ENCODE measurements at places on chromosomes 11 and 22.

- DNase-seq, result no peak
These were observed 12.0 kb downstream of the IL18BP start for GRCh38 chr11:72010529-72011233.

GRCh38 chr11:132119573-132119972, 749.2 kb downstream of the NTM start:
- no peak for DNase-seq

DNA sequence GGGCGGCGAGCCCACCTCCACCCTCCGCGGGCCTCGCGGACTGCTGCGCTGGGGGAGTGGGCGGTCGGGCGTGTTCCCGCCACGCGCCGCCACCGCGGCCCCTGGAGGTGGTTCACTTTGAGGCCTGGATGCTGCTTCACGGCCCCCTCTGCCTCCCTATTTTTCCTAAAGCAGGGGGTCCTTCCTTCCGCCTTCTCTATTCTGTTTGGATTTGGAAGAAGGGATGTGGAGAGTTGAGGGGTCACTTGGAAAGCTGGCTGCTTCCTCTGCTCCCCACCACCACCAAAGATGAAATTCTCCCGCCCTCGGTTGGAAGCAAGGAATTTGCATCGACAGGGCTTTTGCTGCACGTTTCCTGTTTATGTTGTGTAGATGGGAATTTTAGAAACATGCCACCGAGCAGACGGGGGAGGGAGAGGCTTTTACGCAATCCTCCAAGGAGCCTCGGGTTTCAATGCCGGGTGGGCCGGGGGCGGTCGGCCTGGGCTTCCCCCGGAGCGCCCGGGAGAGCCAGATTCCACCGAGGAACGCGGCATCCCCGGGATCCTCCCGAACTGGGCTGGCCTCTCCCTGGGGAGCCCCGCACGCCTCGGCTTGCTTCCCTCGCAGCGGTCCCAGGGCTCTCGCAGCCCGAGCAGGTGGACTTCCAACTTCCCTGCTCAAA, 403 bp upstream of the SBF2 start:
- no peak for DNase-seq

- no peak for DNase-seq
These were observed 96.3 kb downstream of the AMBRA1 start for GRCh38 chr11:46497498-46497897.

DNA sequence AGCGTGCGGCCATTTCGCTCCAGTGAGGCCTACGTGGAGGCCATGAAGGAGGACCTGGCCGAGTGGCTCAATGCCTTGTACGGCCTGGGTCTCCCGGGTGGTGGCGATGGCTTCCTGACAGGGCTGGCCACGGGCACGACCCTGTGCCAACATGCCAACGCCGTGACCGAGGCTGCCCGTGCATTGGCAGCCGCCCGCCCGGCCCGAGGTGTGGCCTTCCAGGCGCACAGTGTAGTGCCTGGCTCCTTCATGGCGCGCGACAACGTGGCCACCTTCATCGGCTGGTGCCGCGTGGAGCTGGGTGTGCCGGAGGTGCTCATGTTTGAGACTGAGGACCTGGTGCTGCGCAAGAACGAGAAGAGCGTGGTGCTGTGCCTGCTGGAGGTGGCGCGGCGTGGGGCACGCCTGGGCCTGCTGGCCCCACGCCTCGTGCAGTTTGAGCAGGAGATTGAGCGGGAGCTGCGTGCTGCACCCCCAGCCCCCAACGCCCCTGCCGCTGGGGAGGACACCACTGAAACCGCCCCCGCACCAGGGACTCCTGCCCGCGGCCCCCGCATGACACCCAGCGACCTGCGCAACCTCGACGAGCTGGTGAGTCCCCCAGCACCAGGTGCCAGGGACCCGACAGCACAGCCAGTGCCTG, 1.8 kb downstream of the GAS2L1 start:
- DNase-seq, result no peak

- no peak for DNase-seq
These were observed 592.5 kb downstream of the INSC start for GRCh38 chr11:15707194-15707593.

DNA sequence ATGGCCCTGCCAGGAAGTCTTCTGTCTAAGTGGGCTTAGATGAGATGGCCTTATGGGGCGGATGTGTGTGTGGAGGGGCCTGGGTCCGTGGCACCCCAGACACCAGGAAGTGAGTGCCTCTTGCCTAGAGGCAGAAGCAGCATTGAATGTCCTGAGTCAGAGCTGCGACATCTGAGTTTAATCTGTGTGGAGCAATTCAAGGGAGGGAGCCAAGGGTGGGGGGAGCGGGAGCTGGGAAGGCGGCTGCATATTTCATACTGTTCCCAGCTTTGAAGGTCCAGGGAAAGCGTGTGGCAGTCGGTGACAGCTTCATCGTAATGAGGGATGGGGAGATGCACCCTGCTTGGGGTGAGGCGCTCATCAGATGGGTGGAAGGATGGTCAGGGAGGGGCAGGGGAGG, 73.5 kb upstream of the THY1 start:
- no peak for DNase-seq

DNA sequence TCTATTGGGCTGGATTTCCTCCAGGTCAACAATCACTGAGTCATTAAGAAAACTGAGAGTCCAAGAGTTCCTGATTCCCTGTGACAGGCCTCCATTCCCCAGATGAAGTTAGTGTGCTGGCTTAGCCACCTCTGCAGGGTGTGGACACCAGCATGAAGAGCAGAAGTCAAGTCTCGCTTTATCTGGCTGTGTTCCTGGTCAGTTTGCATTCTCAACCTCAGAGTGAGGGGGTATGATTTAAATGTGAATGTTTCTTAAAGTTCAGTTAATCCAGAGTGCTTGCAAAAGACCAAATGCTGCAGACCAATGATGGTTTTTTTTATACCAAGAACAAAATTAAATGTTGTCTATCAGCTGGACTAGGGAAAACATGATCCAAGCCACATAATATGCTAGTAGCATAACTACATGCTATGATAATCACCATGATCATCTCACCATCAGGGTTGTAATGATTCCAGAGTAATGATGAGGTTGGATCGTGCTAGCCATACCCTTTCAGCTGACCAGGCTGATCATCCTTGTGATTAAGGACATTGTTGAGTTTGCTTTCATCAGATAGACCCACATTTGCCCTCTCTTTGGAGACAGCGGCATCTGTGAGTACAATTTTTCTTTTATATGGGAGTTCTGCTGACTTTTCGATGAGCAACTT, 145.8 kb upstream of the ARHGAP20 start:
- DNase-seq, result no peak

DNA sequence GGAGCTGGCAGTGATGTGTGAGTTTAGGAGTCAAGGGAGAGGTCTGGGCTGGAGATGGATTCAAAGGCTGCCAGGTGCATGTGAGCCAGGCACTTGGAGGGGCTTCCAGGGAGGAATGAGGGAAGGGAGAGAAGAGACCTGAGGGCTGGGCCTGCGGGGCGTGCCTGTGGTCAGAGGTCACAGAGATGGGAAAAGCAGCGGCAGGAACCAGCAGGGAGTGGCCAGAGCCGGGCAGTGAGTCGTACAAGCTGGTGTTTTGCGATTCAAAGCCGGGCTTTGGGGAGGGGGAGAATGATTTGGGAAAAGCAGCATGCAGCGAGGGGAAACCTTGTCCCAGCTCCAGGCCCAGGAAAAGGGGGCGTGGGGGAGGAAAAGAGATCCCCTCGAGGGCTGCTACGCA, 96.9 kb upstream of the RTL6 start:
- no peak for DNase-seq

- DNase-seq, result no peak
These were observed 13.5 kb downstream of the RHBDD3 start for GRCh38 chr22:29254286-29254660.

- no peak for DNase-seq
These were observed 227.7 kb upstream of the B3GAT1 start for GRCh38 chr11:134639586-134640330.

DNA sequence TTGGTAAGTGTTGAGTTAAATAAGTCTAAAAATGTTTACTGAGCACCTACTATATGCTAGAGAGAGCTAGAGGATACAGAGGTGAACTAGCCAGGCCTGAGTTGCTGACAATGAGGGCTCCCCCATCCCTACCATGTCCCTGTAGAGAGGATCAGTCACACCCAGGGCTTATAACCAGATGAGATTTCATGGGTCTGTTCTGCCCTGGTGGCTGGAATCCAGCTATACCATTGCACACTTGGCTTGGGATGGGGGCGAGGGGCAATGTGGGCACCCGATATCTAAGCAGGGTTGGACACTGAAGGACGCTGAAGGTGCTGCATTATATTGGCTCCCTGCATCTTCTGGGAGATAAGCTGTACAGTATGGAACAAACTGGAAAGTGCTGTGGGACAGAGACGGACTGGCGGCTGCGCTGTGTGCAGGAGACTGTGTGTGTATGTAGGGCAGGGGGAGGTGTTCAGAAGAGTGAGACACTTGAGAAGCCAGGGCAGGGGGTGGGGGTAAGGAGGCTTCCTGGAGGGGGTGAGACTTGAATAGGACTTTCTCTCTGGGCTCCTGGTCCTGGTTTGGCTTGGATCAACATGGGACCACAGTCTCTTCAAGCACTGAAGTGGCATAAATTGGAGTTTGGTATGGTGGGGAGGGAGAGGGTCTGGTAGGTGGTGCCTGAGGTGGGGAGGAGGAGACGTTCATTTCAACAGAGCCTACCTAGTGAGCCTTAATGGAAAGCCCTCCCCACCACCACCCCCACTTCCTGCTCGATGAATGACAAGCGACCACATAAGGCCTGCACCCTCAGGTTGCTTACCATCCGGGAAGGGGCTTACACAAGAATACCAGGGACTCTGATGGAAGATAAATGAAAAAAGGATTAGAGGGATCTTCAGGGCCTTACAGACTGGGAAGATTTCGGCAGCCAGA, 1.8 kb downstream of the CD82 start:
- DNase-seq, result no peak

- DNase-seq, result no peak
These were observed 27.8 kb upstream of the FADD start for GRCh38 chr11:70175236-70175698.

DNA sequence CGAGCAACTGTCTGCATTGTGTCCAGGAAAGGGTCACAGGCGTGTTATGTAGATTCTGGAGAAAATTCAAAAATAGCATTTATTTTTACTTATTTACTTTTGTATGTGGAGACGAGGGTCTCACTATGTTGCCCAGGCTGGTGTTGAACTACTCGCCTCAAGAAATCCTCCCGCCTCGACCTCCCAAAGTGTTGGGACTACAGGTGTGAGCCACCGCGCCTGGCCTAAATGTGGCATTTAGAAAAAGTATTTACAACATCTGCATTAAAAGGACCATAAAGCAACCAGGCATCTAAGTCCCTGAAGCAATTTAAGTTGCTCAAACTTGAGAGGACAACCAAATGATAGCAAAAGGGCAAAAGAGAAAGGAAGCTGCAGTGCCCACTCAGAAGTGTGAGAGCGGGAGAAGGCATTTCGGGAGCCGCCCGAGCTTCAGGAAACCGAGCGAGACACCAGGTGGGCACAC, 595 bp downstream of the TRIM66 start:
- DNase-seq, result no peak

GRCh38 chr22:49712195-49712791, 115.4 kb downstream of the BRD1 start:
- DNase-seq, result no peak

DNA sequence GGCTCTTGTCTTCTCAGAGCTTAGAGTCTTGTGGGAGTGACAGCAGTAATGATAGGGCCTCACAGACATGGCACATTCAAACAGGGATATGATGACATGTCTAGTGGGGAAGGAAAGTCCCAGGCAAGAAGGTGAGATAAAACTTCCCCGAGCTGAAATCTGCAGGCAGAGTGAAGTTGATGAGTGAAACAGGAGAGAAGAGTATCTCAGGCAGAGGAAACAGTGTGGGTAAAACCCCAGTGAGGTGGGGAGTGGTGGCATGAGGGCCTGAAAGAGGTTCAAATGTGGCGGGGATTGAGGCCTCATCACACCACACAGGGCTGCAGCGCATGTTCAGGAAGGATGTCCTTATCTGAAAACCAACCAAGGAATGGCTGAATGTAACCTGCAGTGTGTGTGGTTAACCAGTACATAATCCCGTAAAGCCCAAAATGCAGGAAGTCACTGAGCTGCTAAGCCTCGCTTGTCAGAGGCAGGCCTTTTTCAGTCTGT, 153.8 kb upstream of the E2F8 start:
- no peak for DNase-seq

- DNase-seq, result no peak
These were observed 439.6 kb downstream of the TMEM135 start for GRCh38 chr11:87477321-87477720.

DNA sequence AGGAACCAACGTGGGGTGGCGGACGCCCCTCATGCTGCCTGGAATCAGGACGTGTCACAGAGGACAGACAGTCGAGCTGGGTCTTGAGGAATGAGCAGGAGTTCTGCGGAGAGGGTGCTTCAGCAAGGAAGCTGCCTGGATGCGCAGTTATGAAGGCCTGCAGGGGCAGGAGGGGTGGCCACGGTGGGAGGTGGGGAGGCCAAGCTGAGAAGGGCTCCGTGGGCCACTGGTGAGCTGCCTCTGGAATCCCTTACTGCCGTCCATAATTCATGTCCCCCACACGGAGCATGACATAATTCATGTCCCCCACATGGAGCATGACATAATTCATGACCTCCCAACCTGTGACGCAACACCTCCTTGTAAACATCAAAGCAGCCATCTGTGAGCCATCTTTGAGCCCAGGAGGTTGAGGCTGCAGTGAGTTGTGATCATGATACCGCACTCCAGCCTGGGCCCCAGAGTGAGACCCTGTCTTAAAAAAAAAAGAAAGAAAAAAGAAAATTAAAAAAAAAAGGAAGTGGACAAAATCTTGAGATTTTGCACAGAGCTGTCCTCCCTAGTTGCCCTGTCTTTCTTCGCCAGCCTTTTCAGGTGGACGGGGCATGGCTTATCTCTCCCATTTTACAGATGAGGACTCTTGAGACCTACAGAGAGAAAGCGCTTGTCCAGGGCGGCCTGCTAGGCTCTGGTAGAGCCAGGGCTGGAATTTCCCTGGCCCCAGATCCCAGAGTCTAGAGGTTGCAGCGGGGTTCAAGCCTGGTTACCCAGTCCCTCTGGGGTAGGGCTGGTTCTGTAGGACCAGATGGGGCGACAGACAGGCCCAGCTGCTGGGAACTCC, 24.3 kb upstream of the PICK1 start:
- no peak for DNase-seq

GRCh38 chr22:35353318-35353717, 27.6 kb upstream of the HMOX1 start:
- DNase-seq, result no peak

- peak; percentile 43 for DNase-seq
These were observed 572 bp upstream of the APLP2 start for GRCh38 chr11:130068986-130069658.

DNA sequence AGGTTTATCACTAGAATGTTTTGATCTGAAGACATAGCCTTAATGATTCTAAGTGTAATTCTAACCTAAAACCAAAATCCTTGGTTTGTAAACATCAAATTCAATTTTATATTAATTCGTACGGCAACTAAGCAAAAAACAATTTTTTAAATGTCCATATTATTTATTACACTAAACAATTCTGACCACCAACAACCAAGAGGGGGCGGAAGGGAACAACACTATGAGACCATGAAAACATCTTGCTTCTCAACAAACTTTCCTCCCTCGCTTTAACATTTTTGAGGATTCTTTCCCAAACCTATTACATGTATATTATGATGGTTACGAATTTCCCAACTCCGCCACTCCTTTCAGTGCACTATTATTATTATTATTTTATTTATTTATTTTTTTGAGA, 6.5 kb upstream of the UCP2 start:
- DNase-seq, result no peak

GRCh38 chr11:14789879-14790484, 102.0 kb downstream of the CYP2R1 start:
- DNase-seq, result no peak
